ENCODE measurements at places on chromosomes 3 and 15.

- no peak for DNase-seq
Measured at GRCh38 chr15:63972801-63973200, 73.5 kb downstream of the DAPK2 start.

GRCh38 chr3:133853925-133854227 is 41.8 kb downstream of the RAB6B start:
- no peak for DNase-seq

- no peak for DNase-seq
Measured at GRCh38 chr3:23175341-23176083, 27.6 kb upstream of the UBE2E2 start.

- no peak for DNase-seq
Measured at GRCh38 chr3:98777286-98777685, 14.1 kb downstream of the ST3GAL6 start.

GRCh38 chr3:28575746-28576613 is 227.4 kb upstream of the AZI2 start:
- peak; percentile 13 for DNase-seq

DNA sequence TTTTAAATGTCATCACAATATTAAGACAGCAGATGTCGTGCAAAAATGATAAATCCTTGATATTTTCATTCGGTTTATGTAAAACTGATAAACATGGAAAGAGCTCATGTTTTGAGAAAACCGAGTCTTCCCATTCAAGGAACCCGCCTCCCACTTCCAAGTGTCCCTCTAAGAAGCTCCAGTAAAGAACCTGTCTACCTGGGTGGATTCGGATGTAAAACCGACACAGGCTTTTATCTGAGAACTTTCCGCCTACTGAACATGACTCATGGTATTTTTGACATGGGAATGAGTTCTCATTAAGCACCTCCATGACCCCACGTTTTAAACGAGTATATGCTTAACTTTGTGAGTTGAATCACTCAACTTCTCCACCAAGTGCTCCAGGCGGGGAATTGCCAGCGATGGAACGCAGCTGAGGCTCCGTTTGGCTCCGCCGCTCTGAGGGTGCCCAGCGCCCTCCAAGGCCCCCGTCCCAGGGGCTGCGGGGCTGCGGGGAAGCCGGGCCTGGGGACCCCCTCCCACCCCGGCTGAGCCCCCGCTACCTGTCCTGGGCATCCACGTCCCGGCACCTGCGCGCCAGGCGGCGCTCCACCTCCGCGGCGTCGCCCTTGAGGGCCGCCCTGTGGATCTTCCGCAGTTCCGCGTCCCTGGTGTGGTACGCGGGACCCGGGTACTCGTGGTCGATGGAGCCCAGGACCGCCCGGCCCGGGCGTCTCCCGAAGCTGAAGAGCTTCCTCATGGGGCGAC is 119.9 kb downstream of the LMLN start:
- peak; percentile 18 for DNase-seq

DNA sequence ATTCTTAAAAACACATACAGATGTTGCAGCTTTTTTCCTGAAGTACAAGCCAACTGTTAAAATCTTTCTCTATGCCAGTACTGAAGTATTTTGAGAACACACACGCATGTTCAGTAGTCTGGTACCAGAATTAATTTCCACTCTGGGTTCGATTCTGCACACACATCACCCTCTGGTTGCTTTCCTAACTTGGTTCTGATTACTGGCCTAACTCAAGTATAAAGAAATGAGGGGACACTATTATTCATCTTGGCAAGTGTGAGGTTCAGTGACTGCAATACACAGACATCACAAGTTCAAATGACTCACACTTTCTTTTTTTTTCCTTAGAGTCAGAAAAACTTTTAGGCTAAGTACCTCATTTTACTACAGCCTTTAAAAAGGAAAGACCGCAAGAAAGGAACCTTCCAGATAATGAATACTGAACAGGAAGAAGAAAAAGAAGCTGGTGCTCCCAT is 37.4 kb upstream of the LDHAL6B start:
- DNase-seq, result no peak

DNA sequence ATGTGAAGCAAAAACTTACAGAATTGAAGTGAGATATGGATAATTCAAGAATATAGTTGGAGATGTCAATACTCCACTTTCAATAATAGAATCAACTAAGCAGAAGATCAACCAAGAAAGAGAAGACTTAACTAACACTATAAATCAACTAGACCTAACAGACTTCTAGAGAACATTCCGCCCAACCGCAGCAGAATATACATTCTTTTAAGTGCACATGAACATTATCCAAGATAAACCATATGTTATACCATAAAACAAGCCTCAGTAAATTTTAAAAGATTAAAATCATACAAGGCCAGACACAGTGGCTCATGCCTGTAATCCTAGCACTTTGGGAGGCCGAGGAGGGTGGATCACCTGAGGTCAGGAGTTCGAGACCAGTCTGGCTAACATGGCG is 5.5 kb upstream of the TEX55 start:
- DNase-seq, result no peak

GRCh38 chr15:59399465-59400102 is 26.9 kb upstream of the MYO1E start:
- DNase-seq, result peak; percentile 68

DNA sequence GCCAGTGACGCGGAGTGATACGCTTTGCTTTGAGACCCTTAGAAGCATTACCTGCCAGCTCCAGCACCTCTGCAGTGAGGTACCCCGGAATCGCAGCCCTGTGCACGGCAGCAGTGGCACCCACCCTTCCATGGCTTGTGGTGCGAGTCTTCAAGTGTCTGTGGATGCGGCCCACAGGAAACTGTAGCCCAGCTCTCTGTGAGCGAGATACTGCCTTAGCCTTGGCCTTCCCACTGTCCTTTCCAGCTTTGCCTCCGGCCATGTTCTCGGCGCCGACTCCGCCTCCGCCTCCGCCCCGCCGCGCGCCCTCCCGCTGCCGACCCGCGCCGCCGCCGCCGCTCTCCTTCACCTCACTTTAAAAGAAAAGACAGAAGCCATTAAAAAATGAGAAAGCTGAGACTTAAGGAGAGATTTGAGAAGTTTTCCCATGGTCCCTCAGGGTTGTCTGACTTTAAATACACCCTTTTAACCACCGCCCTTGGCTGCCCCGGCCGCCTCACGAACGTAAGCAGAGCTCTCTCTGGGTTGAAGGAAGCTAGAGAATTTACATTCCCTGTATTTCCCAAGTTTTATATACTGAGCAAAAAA is 78.5 kb upstream of the FAM174B start:
- no peak for DNase-seq

- DNase-seq, result no peak
Measured at GRCh38 chr15:62403164-62403809, 238.2 kb upstream of the C2CD4B start.

DNA sequence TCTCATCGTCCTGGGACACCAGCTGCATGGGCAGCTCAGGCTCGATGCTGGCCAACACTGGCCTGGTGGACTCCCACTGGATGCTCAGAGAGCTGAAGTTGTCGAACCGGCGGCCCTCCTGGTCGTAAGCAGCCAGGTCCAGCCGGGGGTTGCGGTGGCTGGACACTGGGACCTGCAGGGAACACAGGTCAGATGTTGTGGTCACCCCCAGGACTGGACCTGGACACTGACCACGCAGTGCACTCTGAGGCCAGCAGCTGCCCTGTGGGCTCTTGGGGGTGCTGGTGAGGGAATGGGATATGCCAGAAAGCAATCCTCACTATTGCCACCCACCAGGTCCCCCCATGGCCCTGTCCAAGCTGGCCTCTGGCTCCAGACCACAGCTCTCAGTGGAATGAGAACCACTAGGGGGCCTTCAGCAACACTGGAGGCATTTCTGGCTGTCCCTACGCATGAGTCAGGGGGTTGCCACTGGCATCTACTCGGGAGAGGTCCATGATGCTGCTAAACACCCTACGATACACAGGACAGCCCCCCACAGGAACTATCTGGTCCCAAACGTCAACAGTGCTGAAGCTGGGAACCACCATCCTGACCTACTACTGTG is 66.1 kb downstream of the NUP210 start:
- DNase-seq, result no peak

GRCh38 chr3:120730576-120731542 is 11.5 kb downstream of the RABL3 start:
- DNase-seq, result no peak

- no peak for DNase-seq
Measured at GRCh38 chr3:171044384-171044783, 17.9 kb upstream of the SLC2A2 start.

DNA sequence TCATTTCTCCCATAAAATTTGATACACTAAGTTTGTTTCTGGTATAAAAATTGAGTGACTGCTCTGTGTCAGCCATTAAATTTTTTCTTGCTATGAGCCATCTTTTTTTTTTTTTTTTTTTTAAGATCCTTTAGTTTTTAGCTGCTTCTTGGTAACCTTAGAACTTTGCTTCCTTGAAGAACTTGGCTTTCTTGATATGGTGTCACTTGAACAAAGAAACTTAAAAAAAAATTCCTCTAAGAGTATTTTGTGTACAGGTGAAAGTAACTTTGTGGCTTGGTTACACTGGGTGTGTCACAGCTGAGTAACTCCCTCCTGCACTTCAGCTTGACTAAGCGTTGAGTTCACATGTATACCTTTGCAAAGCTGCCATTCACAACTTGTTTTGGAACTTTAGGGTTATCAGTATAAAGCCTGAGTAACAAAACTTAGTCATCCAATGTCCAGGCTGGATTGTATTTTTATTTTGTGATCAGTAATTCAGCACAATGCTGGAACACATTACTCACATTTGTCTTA is 6.5 kb downstream of the CHD2 start:
- peak; percentile 42 for DNase-seq

DNA sequence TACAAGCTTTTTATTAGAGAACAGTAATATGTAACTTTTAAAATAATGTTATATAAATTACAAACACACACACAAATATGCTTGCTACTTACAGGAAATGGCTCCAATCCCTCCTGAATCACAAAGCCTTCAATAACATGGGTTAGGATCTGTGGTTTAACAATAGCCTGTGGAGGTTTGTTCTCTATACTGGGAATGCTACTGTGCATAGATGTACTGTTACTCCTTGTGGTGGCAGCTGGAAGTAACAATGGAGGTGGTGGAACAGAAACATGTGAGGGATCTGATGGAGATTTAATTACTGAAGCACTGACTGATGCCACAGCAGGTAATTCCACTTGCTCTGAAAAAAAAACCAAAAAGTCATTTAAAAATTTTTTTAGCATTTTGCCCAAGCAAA is 64.4 kb downstream of the PHC3 start:
- DNase-seq, result no peak

DNA sequence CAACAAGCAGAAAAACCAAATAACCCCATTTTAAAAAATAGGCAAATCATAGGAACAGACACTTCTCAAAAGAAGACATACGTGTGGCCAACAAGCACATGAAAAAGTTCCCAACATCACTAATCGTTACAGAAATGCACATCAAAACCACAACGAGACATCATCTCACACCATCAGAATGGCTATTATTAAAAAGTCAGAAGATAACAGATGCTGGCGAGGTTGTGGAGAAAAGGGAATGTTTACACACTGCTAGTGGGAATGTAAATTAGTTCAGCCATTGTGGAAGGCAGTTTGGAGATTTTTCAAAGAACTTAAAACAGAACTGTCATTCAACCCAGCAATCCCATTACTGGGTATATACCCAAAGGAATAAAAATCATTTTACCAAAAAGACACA is 60.7 kb downstream of the ABI3BP start:
- DNase-seq, result no peak

- DNase-seq, result no peak
Measured at GRCh38 chr3:129656659-129657247, 50.3 kb upstream of the PLXND1 start.

DNA sequence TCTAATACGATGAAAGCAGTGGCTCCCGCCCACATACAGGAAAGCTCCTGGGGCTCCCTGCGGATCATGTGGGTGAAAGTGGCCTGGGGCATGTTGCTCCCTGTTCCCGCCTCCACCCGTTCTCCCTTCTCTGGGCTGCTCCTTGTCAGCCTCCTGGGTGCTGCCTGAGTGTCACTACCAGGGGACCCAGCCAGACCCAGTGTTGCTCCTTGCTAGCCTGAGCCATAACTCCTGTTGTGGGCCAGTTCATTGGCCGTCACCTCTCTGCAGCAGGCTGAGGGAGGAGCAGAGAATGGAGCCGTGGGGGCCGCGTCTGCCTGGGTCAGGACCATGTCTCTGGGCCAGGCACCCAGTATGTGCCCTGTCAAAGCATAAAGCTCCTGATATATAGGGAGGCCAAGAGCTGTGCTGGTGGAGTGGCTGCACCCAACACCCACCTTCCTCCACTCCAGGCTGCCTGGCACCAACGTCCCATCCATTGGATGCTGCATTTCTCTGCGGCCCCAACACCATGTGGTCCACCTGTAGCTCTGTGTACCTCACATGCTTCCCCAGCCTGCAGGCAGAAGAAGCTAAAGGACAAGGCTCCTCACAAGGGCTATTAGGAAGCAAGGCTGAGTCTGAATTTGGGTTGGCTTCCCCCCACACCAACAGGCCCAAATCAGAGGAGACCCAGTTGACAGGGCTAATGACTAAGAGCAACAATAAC is 40.5 kb downstream of the KLF13 start:
- no peak for DNase-seq

DNA sequence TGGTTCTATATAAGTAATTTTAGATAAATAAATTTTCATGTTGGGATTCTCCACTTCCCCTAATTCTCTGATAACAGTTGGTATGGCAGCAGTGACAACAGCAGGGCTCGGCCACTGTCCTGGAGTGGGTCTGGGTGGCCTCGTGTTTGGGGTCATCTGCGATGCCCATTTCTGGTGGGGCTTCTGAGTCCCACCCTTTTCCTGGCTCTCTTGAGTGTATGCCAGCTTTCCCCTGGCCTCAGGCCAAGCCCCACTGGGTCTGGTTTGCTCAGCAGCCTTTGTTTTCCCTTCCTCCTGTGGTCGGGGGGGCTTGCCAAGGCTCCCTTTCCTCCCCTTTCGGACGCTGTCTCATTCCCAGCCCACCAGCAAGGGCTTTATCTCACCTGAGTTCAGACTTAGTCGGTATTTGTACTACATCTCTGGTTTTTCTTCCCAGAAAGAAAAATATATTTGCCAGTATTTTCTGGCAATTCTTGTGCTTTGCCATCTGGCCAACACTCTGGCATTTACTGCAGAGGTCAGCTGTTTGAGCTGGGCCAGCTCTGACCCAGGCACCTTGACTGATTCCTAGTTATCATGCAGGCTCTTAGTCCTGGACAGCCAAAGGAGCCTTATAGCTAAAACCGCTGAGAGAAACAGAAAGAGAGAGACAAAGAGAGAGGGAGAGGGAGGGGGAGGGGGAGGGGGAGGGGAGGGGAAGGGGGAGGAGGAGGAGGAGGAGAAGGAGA is 35.2 kb downstream of the MYZAP start:
- no peak for DNase-seq

GRCh38 chr3:132209855-132210254 is 107.4 kb upstream of the ACP3 start:
- no peak for DNase-seq

- no peak for DNase-seq
Measured at GRCh38 chr3:9582332-9582731, 28.7 kb upstream of the LHFPL4 start.

GRCh38 chr15:69753867-69754266 is 301.2 kb downstream of the RPLP1 start:
- no peak for DNase-seq

DNA sequence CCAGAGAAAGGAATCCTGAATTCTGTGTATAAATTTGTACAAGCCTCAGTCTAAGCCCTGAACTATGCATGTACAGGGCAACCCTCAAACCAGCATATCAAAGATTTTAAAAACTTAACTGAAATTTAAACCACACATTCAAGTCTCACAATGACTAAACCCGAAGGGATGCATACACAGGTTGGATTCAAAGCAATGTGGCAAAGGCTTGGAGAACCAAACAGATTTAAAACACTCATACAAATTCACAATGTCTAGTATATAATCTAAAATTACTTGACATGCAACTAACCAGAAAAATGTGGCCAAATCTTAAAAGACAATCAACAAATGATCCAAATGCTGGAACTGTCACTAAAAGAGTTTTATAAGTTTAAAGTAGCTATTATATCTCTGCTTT is 36.4 kb downstream of the CEP152 start:
- no peak for DNase-seq
